ENCODE measurements at places on chromosomes 12 and 14.
A peak's percentile ranks its signal among the peaks of the same experiment; 100 is the strongest.

DNA sequence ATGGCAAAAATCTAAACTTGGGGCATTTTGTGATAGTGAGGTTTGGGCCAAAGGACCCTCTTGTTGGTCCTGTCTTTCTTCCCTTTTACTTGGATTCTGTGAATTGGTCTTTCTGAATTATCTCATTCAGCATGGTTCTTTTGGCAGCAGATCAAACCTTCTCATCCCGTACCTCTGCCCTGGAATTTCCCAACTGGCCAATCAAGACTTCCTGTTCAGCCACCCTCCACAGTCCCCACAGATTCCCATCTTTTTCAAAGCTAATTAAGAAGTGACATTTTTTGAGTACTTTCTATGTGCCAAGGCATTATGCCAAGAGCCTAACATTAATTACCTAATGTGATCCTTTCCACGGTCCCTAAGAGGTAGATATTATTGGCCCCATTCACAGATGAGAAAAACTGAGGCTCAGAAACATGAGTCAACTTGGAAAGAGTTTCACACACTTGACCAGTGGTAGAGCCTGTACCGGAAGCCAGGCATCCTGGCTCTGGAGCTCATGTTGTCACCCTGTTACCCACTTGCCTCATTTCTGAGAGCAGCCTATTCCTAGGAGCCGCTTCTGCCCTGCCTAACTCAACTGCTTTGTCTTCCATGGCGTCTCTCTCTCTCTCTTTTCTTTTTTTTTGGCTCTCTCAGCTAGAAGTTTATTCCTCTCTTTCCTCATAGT is 135.9 kb downstream of the C12orf75 start:
- no peak for DNase-seq

DNA sequence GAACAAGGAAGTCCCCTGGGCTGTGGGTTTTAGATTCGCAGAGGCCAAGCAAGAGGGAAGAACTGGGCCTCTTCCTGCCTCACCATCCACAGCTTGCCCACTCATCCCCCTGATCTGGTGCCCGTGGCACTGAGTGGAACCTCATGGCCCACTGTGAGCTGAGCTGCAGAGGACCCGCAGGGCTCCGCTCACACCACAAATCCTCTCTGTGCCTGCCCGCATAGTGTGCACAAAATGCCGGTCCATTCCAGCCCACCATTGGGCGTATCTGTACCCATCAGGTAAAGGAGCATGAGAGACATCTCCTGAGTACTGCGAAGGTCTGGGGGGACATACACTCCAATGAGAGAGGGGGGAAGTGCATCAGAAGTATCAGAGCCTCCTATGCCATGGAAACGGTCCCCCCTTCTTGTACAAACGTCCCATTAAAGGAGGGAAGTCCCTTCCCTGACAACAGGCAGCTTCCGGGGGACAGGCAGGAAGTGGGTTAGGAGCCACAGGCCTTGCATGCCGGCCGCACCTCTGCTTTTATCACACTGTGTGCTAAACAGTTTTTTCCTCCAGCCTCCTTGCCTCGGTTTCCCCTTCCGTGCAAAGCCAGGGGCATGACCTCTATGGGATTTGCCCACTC is 309.4 kb upstream of the DIO3 start:
- no peak for DNase-seq

GRCh38 chr12:112066566-112066965 is 42.0 kb downstream of the NAA25 start:
- DNase-seq, result no peak

GRCh38 chr14:105093038-105093430 is 27.8 kb upstream of the GPR132 start:
- DNase-seq, result peak; percentile 69

GRCh38 chr14:93832665-93833064 is 44.4 kb upstream of the PRIMA1 start:
- no peak for DNase-seq

- no peak for DNase-seq
Measured at GRCh38 chr12:94122591-94122990, 25.8 kb upstream of the PLXNC1 start.
